AG09319 (cell line): ENCODE measurements at places on chromosomes 7 and 10.

DNA sequence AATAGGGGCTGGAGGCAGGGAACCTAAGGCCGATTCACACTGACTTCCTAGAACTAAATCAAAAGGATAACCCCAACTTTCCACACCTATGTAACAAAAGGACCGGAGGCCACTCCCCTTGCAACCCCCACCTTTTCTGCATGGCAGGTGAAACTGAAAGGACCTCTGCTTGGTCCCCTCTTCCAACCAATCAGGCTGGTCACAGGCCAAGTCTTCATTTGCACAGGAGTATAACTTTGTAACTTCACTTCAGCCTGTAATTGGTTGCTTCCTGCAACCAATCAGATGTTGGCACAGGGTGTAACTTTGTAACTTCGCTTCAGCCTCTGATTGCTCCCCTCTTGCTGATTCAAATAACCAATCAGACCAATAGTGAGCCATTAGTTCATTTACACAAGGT, 190.0 kb downstream of the FAM107B start:
- DNase-seq: no peak

DNA sequence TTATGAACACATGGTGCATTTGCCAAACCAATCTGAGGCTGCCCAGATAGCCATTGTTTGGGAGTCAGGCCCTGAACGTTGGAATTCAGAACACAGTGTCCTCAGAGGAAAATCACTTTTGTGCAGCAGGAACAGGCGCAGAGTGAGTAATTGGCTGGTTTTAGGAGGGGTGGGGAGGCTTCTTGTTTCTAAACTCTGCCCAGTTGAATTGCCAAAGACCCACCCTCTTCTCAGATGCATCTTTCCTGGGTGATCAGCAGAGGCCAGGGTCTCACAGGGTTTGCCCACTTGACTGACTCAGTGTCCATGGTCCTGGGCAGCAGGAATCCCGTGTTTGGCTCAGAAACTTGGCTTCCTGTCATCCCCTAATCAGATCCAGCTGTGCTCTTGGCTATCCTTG, 24.3 kb downstream of the PRLHR start:
- peak; percentile 39 for DNase-seq

DNA sequence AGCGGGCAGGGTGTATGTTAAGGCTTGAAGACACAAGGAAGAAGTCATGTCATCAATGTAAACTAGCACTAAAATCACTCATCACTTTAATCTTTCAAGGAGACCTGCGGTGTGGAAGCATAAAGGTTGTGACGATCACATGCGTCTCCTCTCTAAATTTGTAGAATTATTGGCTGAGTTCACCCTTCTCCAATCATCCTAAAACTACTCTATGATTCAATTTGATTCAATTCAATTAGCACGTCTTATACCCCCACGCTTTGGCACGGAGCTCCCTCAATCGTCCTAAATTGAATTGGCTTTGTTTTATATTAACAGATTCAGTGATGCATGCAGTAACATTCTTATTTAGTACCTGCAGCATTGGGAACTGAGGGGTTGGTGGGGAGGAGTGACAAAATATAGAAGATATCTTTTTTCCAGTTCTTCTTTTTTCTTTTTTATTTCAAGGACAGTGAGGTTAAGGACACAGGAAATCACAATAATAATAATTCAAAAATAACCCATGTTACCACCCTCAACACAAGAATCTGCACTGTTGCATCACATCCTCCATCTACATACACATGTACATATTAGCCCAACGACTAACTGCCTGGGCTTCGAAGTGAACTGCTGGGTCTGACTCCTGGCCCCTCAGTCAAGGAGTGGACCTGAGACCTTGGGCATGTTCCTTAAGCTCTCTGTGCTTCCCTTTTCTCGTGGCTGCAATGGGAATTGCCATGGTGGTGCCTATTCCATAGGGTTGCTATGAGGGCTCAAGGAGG, 86.5 kb downstream of the LSM5 start:
- no peak for DNase-seq

DNA sequence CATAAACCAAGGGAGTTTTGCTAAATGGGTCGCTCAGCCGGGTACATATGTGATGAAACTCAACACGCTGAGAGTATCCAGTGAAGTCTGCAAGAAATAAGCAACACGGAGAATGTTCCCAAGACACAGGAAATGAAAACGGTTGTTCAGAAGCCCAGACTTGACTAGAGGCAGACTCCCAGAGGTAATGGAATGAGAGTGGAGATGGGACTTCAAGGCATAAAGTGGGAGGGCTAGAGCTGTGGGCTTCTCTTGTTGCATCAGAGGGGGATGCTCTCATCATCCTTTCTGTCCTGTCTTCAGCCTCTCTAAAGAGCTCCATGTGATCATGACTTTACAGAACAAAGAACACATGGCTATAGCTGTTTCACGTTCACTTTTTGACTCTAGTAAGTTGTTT, 88.3 kb downstream of the BAMBI start:
- DNase-seq: no peak

DNA sequence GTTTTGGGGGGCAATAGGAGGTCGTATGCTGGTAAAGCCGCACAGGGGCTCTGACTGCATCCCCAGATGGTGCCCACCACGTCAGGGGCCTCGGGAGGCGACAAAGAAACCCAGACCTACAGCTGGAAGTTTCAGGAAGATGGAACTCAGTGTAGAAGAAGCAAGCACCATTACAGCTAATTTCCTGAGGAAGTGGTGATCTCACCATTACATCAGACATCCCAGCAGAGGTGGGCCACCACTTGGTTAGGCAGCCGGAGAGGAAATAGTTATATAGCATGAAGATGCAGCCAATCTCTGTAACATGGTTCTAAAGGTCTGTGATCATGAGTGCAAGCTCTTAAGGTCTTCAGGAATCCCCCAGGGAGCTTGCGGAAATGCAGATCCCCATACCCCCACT, 127.3 kb upstream of the PCBD1 start:
- no peak for DNase-seq

- DNase-seq: no peak
Observed at GRCh38 chr10:33665501-33665900, 331.0 kb upstream of the NRP1 start.

DNA sequence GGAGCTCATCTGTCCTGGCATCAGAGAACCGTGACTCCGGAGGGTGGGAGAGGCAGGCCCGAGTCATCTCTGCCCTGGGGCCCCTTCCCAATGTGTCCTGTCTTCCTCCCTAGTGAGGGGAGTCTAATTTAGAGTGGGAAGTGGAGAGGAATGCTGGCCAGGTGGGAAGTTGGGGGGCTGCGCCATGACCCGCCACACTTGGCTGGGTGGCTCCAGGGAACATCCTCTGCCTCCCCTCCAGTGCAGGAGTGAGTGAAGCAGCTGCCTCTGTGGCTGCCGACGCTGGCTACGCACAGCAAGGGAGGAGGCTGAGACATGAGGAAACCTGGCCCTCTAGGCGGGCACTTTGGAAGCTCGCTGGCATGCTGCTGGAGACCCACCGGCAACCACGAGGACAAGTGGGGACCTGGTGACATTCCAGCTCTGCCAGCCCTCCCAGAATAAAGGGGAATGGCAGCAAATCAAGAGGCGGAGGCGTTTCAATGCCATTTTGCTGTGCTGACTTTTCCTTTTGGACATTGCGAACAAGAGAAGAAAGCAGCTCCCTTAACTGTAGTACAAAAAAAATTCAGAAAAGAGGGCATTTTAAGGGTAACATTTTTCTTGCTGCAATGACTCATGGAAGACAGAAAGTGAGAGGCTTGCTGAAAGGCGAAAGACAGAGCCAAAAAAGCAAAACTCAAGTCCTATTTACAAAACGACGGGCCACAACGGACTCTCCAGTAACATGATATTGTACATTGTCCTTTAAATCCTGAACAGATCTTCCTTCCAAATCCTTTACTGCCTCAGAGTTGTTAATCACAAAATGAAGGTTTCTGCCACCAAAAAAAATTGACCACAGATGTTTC, 121.2 kb upstream of the PITRM1 start:
- DNase-seq: peak; percentile 23

DNA sequence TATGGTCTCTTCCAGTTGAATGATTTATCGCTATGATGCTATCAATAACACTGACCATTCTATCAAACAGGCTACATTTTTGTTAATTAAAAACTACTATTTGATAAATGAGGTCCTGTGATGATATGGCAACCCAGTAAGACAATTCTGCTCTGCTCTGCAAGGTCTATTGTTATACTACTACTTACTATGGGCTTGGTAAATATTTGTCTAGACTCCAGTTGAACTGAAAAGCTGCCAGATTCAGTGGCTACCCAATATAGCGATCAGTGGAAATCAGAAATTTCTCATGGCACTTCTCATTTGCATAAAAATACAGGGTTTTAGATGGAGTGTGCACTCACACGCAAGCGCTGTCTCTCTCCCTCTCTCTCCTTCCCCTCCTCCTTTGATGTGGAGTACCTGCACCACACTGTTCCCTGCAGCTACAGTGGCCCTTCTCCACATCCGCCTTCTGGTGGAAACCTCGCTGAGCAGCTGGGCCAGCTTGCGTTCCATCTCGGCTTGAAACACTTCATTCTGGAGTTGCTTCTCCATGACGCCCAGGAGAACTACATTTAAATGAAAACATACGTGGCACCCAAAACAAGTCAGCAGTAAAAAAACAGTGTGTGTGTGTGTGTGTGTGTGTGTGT, 77.9 kb downstream of the KIAA1549 start:
- no peak for DNase-seq

DNA sequence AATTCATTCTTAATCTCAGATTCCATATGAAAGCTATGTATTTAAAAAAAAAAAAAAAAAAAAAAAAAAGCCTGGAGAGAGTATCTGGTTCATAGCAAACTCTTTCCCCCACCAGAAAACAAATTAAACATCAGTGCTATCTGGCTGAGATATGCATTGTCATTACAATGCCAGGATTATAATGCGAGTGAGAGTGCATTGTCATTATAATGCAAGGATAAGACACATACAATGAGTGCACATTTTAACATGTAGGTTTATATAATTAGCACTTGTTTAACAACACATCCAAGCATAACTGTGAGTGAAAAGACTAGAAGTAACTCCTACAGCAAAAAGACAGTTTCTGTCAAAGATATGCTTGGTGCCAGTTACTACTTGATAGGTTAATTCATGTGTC, 48.1 kb downstream of the ITPRID1 start:
- DNase-seq: no peak

- no peak for DNase-seq
Observed at GRCh38 chr10:127553417-127553816, 4.3 kb downstream of the NPS start.

DNA sequence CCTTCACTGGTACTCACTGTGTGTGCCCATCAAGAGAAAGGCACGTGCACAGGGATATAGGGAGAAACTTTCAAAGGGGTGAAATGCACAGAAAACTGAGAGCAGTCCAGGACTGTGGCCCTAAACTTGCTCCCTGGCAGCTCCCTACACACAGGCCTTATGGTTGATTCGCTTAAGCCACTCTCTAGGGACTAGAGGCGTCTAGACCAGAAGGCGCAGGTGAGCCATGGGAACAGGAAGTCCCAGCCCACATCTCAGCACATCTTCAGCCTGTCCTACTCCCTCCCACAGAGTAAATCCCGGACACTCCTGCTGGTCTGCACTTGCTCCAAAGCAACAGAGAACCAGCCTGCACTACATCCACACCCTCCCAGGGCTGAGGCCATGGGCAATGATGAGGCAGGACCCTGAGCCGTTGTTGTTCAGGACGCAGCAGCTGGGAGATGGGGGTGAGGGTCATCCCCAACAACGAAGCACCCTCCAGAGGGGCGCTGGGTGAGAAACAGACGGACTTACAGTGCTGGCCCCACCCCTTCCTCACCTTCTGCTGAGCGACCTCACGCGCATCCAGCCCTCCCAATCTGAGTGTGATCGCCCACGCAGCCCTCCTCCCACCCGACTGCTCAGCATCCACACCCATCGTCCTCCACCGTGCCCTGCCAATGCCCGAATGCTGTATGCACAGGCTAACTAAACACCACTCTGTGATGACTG, 109.3 kb downstream of the TNS3 start:
- no peak for DNase-seq

DNA sequence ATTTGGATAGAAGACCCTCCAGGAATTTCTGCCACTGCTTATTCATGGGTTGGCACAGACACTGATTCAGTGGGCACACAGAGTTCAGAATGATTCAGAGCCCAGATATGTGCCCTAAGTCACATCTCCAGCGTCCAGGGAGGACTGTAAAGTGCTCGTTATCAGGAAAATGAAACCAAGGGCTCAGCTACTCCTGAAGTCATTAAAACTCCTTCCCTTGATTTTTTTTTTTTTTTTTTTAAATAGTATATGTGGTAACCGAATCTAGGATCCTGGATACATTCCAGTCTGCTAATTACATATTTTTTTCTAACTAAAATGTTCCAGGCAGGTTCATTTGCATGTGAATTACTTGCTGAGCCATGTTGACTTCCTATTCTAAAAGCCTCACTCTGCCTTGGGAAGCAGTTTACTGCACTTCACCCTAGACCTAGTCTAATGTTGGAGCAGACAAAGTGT, 34.7 kb downstream of the MET start:
- DNase-seq: no peak

- DNase-seq: no peak
Observed at GRCh38 chr7:83921941-83922607, 272.5 kb downstream of the SEMA3A start.
